NCI-H2107 (cell line): ENCODE measurements at places on chromosomes 7 and 10.

DNA sequence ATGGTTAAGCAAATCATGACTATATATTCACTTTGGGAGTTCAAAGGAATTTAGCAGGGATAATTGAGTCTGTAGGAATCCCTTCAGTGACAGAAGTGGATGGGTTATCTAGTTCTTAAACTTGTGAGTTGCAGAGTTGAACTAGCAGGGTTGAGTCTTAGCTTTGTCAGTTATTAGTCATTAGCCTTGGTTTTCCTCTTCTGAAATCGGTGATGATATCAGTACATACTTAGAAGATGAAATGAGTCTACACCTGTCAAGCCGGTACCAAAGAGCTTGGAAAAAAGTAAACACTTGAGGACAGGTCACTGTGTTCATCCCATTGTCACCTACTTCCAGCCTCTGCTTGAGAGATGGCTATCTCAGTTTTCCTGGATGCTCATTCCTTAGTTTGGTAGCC, 73.5 kb downstream of the BUB3 start:
- no peak for DNase-seq

DNA sequence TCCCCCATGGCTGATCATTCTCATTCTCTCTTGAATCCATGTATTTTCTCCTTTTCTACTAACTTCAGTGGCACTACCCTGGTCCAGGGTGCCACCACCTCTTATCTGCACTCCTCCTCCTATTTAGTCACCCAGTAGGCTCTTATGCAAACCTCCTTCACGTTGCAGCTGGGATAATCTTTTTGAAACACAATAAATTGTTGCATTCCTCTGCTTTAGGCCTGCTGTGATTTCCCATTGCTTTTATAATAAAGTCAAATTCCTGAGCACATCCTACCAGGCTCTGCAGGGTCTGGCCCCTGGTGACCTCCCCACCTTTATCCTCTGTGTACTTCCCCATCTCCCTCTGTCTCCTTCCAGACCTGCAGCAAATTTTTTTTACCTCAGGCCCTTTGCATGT, 112.7 kb upstream of the KIAA1217 start:
- DNase-seq = no peak

- DNase-seq = no peak
Observed at GRCh38 chr10:43353495-43354329, 17.7 kb upstream of the FXYD4 start.

- DNase-seq = no peak
Observed at GRCh38 chr10:122526892-122527291, 33.7 kb upstream of the DMBT1 start.

DNA sequence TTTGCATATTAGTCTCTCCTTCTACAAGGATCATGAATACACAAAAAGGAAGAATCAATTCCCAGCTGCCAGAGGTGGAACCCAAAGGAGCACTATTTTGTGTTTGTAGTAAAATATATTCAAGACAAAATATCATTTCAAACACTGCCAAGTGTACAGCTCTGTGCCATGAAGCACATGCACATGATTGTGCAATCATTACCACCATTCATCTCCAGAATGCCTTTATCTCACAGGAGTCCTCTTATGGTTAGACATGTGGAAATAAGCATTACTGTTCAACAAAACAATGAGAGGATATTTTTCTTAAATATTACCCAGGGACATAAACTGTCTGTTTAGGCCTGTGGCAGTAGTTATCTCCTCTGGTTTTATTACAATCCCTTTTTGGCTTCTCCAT, 151.4 kb upstream of the PPP1R3A start:
- DNase-seq = no peak

GRCh38 chr10:43254881-43255633, 11.8 kb downstream of the RASGEF1A start:
- DNase-seq = no peak

- DNase-seq = no peak
Observed at GRCh38 chr7:130662426-130662825, 6.1 kb downstream of the COPG2 start.

DNA sequence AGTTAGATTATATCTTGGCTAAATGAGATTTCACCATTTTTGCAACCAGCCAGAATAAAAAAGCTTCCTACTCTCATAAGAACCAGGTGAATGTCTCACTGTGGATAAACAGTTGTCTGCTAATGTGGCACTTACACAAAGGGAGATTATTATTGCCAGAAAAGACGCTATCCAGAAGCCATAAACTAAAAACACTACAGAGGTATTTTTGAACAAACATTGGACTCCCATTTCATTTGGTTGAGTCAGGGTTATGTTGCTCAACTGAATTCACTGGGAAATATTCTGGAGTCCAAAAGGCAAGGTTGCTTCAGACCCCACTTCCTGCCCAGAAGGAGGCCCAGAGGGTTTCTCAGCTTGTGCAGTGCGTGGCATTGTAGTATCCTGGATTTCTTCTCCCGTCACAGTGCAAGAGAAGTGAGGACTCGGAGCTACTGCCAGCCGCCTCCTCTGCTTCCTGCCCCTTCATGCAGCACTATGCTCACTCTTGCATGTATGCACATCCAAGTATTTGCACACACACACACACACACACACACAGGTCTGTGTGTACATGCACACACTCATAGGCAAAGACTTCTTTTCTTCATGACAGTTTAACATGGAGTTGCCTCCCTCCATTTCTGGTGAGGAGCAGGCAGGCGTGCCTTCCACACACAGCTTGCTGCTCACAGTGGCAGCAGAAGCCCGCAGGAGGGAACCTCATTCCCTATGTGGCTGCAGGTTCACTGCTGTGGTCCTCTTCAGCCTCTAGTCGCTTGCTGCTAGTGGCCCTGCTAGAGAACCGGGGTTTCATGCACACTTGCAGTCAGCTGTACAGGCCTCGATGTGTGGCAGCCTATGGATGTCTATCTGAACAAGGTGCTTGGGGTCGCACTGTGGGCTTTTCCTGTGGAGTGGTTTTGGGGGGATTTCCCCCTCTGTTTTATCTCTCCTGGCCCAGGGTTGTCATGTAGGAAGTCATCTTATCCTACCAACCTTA, 10.1 kb downstream of the DENND10 start:
- DNase-seq = no peak

DNA sequence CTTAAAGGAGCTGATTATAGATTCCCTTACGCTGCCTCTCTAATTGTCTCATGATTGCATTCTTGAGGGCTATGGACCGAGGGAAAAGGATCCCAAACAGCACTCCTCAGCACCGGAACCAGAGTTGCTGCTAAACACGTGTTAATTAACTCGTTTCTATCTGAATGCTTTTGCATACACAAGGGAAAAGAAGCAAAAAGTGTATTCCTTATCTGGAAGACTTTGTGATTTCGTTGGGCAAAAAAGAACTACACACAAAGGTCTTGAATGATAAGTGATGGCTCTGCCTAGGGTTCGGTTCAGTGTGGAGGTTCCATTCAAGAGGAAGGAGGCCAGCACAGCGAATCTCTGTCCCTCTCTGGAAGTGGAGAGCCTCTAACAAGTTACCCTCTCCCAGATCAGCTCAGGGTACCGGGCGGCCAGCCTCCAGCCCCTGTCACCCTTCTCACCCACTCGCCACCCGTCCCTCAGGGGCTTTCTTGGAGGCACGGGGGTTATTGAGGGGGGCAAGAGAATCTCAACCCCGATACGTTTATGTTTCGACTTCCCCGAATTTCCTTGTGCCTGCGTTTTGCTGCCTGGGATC, 515 bp upstream of the SLC4A2 start:
- DNase-seq = no peak

GRCh38 chr7:71393661-71394060, 261.7 kb downstream of the GALNT17 start:
- no peak for DNase-seq

- no peak for DNase-seq
Observed at GRCh38 chr10:74871595-74872382, 45.4 kb downstream of the KAT6B start.

- no peak for DNase-seq
Observed at GRCh38 chr7:129907122-129907736, 45.5 kb downstream of the UBE2H start.

DNA sequence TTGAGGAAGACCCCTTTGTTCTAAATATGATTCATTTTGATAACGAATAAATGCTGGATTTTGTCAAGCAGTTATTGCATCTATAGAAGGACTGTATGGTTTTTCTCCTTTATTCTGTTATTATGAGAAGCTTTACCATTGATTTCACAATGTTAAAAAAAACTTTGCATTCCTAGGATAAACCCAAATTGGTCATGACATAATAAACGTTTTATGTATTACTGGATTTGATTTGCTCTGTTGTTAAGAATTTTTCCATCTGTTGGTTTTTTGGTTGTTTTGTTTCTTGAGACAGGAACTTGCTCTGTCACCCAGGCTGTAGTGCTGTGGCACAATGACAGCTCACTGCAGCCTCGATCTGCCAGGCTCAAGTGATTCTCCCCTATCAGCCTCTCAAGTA, 2.2 kb upstream of the DNA2 start:
- DNase-seq = no peak

DNA sequence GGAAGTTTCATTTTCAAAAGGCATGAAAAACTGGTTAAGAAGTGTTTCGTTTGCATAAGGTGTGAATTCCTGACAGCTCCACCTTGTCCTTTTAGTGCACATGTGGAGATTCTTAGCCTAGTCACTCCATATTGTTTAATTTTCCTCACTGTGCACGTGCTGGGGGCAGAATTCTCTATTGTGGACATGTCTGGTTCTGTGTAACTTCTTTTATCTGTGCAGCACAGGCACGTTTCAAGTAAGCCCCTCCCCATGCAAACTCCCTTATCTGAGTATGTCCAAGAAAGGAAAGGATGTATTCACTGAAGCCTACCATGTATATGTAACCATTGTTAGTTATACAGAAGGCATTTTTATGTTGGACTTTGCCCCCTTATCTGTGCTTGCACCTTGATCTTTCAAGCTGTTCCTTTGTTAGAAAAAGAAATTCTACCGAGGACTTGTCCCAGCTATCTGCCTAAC, 1346.3 kb downstream of the REEP3 start:
- no peak for DNase-seq

DNA sequence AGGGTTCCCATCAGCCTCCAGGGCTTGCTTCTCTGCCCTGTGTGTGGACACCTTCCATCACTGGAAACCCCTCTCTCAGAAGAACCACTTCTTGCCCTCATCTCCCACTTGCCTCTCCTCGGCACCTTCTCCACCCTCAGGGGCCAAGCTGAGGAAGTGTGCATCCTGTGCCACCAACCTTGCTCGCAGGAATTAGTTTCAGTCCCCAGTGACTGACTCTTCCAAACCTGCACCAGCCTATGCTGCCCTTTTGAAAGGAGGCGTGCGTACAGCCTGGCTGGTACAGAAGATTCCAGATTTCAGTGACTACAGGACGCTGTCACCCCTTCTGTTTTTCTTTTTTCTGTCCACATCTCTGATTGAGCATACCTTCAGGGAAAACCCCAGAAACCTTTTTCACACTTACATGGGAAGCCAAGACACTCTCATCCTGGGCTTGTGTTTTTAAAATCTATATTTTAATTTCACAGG, 67.1 kb downstream of the IKZF1 start:
- no peak for DNase-seq

- no peak for DNase-seq
Observed at GRCh38 chr7:36690041-36690440, 34.3 kb downstream of the AOAH start.

GRCh38 chr7:109213081-109213480, 643.4 kb downstream of the DNAJB9 start:
- DNase-seq = no peak

DNA sequence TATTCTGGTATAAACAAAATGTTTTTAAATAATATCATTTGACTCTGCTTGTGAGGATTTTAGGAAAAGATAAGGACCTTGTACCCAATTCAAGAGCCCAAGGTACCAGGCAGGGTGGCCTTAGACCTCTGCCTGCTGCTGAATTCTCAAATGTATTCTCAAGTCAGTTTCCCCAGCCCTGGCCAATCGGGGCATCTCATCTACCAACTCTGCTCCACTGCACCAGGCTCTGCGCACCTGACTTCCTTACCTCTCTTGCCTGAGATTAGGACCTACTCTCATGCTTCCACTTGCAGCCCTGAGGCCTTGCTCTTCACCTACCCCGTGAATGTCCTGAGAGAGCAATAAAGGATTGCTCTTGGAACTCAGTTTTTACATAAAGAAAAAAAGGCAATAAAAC, 69.6 kb upstream of the EZH2 start:
- DNase-seq = no peak

- DNase-seq = no peak
Observed at GRCh38 chr10:88249450-88249849, 333.7 kb downstream of the RNLS start.

GRCh38 chr7:129657363-129657762, 45.8 kb downstream of the NRF1 start:
- no peak for DNase-seq

DNA sequence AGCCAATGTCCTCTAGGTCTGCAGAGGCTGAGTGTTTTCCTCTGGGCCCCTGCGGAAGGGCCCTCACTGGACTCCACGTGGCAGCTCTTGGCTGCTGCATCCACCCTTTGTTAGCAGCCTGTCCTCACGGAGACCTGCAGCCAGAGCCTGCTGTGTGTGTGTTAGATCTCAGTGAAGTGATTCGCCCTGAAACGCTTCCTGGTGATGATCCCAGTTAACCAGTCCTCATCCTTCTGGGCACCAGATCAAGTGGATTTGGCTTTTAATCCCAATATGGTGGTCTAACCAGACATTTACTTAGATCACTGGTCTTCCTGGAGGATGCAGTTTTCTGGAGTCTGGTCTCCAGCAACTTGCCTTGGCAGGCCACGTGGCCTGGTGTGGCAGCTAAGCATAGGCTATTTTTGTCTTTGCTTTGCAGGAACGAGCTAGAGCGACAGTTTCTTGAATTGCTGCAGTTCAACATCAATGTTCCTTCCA, 39.5 kb upstream of the GJD4 start:
- DNase-seq = no peak

GRCh38 chr10:101123085-101123814, 7.8 kb upstream of the TLX1 start:
- DNase-seq = no peak

- no peak for DNase-seq
Observed at GRCh38 chr10:387593-387891, 252.3 kb downstream of the ZMYND11 start.

DNA sequence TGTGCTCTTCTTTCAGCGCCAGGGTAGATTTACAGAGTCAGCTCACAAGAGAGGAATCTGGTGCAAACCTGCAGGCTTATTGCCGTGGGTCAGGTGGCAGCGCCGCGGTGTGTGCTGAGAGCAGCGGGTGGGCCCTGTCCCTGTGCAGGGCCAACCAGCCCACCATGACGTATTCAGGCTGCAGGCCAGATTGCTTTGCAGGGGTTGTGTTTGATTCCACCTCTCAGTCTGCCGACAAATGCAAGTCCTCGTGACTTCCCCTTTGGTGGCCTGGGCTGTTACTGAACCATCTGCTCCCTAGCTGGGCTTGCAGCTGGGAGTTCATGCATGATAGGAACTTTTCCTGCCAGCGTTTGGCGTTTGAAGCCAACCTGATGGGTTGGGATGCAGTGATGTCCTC, 66.7 kb upstream of the LEP start:
- no peak for DNase-seq
